ENCODE measurements at places on chromosomes 16 and 17.

- no peak for DNase-seq
Measured at GRCh38 chr16:35735403-35736251, 2276.2 kb downstream of the TP53TG3F start.

- DNase-seq, result no peak
Measured at GRCh38 chr16:47977802-47978201, 178.0 kb downstream of the ABCC12 start.

DNA sequence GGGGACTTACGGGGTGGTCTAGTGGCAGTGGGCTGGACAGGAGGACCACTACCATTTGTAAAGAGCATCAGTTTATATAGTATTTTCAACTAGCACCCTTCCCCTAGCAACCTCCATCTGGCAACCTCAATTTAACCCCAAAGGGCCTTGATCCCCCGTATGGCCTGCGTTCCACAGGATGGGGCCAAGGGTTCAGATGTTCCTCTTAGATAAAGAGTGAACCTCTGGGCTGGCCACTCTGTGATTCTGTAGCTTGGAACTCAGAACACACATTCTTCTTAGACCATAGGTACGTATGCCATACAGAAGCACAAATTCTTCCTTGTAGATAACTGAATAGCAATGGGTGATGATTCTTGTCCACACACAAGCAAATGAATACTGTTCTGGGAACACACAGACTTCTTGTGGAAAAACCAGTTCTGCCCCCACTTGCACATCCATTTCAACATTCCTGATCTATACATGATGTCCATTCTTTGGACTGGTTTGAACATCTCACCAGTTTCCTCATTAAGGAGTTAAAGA, 1.9 kb upstream of the GGA2 start:
- no peak for DNase-seq

GRCh38 chr17:79374087-79374689, 236.7 kb downstream of the RBFOX3 start:
- DNase-seq, result no peak

- DNase-seq, result no peak
Measured at GRCh38 chr16:88681084-88681680, 5.1 kb downstream of the SNAI3 start.
